ENCODE measurements at places on chromosomes 1 and 21. TPM values are rescaled to one million over a fixed set of nuclear protein-coding genes. Genes with fewer than 3 reads are reported as not detected.

- H3K4me3 ChIP-seq = no peak overlapping the region
- no peaks in the 10 kb centered on the region for H3K4me1 ChIP-seq
- no peak for DNase-seq
These were observed 343.2 kb downstream of the OLFM3 start for GRCh38 chr1:101653482-101653946.

DNA sequence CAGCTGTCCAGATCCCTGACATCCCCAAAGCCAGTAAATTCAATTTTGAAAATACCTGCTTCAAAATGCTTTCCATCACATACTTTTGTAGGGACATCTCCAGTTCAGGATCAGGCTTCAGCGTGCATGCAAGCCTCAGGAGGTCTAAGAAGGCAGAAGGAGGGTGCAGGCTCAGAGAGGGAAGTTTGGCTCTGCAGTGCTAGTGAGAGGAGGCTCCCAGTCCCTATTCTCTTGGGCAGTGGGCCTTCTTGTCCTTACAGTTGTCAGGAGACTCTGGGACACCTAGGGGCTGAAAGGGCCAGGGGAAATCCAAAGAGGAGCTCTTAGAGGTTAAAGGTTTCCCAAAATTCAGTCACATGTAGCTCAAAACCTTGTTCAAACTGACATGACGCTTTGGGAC is 20.1 kb downstream of the ADCY10 start:
- H3K4me3 ChIP-seq = no peak overlapping the region
- H3K4me1 ChIP-seq = peaks cover 2% of the 10 kb centered on the region
- no peak overlapping the region for H3K27ac ChIP-seq
- peaks cover 6% of the 10 kb centered on the region for H3K27me3 ChIP-seq

DNA sequence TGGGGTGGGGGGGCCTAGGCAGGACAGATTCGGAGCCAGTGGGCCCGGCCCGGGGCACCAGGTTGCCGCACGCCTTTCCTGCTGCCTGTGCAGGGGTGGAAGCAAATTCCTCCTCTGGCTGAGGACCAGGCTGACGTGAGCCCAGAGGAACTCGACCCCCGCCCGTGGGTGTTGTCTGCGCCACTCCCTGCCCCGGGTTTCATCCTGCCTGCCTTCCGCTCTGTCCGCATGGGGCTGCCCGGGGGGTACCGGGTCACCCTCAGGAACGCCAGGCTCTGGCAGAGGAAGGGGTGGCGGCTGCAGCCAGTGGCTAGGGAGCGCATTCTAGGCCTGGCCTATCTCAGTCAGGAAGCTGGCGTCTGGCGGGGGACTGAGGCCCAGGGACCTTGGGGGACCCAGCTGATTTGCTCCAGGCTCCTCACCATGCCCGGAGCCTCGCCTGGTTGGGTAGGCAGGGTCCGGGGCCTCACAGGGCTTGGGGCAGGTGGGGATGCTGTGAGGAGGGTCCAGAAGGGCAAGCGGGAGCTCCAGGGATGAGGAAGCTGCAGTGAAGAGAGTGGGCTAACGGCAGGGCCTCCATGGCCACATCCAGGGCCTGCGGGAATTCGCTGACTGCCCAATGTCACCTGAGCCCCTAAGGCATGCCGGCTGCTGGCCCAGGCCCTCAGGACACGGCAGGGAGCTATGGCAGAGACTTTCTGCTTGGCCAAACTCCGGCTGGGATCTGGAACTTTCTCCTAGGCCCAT is 2.4 kb upstream of the IBA57 start:
- H3K36me3 ChIP-seq = no peaks in the 10 kb centered on the region
- H3K27ac ChIP-seq = no peak overlapping the region
- H3K4me1 ChIP-seq = peaks cover 21% of the 10 kb centered on the region
- no peaks in the 10 kb centered on the region for H3K27me3 ChIP-seq
- H3K4me3 ChIP-seq = no peak overlapping the region

GRCh38 chr1:228316589-228317387 is 89.8 kb downstream of the TRIM11 start:
- H3K36me3 ChIP-seq = no peaks in the 10 kb centered on the region
- no peak for DNase-seq
- no peak overlapping the region for H3K4me3 ChIP-seq
- H3K27me3 ChIP-seq = no peaks in the 10 kb centered on the region
- H3K27ac ChIP-seq = no peak overlapping the region

DNA sequence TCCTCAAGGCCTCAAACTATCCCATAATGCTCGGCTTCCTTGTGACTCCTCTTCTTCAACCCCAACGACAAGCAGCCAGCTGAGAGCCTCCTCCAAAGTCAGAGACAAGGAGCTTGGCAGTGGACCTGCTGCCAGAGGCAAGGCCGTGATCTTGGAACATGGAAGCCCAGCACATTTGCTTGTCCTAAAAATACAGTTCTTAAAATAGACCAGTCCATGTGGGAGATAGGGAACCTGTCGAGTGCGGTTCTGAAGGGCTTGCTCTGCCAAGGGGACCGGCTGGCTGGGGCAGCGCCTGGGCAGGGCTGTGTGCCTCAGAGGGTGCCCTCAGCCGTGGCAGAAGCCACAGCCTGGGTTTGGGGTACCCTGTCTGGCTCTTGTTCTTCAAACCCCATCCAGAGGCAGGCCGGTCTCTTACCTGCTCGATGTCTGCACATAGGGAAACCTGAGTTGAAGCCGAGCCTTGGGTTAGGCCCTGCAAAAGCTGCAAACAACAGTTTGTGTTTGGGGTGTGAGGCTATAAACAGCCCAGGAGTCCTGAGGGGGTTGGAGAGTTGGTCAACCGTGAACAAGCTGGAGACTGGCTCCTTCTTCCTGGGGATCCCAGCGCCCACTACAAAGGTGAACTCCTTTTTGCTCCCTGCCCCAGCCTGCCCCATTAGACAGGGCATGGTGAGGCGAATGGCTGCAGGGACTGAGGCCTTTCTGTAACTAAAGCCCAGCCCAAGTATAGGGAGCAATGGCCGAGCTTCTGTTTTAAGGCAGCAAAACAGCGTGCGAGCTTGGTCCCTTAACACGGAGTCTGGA is 228.8 kb downstream of the CAMTA1 start:
- H3K4me3 ChIP-seq = no peak overlapping the region
- H3K4me1 ChIP-seq = no peaks in the 10 kb centered on the region
- H3K36me3 ChIP-seq = no peaks in the 10 kb centered on the region
- no peak for DNase-seq

The KISS1 gene
- total RNA-seq = not detected

GRCh38 chr1:151849126-151849525 is 4.4 kb downstream of the THEM5 start:
- DNase-seq = no peak
- H3K4me1 ChIP-seq = peaks cover 21% of the 10 kb centered on the region
- H3K36me3 ChIP-seq = peaks cover 31% of the 10 kb centered on the region
- no peaks in the 10 kb centered on the region for H3K27me3 ChIP-seq

The TAL1 gene
- total RNA-seq = not detected

- no peak for DNase-seq
- H3K27ac ChIP-seq = peak overlapping the region; percentile 98
- H3K36me3 ChIP-seq = peaks cover 80% of the 10 kb centered on the region
- H3K4me1 ChIP-seq = peaks cover 35% of the 10 kb centered on the region
These were observed 4.1 kb downstream of the ZC3H12A start for GRCh38 chr1:37478451-37478881.

GRCh38 chr1:67733681-67734322 is 48.8 kb downstream of the GADD45A start:
- DNase-seq = no peak
- H3K4me3 ChIP-seq = no peak overlapping the region
- peaks cover 25% of the 10 kb centered on the region for H3K4me1 ChIP-seq
- H3K36me3 ChIP-seq = no peaks in the 10 kb centered on the region

DNA sequence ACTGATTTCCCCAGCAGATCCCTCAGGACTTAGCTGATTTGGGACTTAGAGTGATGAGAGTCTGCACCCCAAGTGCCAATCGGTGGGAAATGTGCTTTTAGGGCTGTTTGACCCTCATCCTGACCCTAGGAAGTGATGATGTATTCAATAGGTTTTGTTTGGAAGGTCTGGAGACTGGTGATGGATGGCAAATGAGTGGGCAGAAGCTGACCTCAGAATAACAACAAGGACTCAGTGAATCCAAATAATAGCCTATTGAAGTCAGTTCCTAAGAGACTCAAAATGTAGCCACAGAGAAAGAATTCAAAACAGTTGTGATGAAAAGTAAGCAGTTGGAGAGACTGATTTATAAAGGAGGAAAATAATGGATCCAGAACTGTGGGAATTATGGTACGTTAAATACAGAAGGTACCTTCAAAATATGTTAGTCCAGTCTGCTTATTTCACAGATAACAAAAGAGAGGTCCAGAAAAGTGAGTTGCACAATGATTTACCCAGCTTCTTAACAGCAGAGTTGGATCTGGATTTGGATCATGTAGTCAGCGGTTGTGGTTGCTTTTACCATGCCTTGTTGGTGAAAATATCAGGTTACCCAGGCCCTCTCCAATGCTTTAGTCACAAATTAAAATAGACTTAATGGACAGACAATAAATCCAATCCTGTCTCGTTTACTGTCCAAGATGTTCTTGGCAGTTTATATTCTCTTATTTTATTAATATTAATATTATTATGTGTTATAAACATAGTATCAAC is 123.0 kb upstream of the PTBP2 start:
- no peak for DNase-seq
- no peaks in the 10 kb centered on the region for H3K36me3 ChIP-seq
- no peak overlapping the region for H3K27ac ChIP-seq
- no peaks in the 10 kb centered on the region for H3K4me1 ChIP-seq
- no peak overlapping the region for H3K4me3 ChIP-seq
- no peaks in the 10 kb centered on the region for H3K27me3 ChIP-seq

GRCh38 chr1:221874285-221875003 is 132.6 kb upstream of the DUSP10 start:
- no peaks in the 10 kb centered on the region for H3K36me3 ChIP-seq
- peaks cover 7% of the 10 kb centered on the region for H3K27me3 ChIP-seq
- no peak for DNase-seq

DNA sequence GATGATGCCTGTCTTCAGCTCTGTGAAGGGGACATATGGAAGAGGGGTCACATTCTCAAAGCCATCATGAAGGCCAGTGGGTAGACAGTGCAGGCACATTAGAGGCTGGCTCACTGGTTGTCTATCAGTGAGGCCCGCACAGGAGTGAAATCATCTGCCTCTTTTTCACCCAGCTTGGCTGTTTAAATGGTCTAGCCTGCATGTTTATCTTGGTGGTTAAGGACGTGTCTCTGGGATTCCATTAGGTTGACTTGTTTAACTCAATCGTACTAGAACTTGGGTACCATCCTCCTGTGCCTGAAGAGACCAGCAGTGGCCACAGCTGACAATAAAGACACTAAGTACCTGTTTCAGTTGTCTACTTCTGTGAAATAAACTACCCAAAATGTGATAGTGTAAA is 219.3 kb downstream of the PLPP3 start:
- no peak overlapping the region for H3K27ac ChIP-seq
- H3K4me3 ChIP-seq = no peak overlapping the region
- no peaks in the 10 kb centered on the region for H3K36me3 ChIP-seq
- no peak for DNase-seq
- H3K27me3 ChIP-seq = no peaks in the 10 kb centered on the region

- DNase-seq = no peak
- peaks cover 27% of the 10 kb centered on the region for H3K4me1 ChIP-seq
- H3K27me3 ChIP-seq = no peaks in the 10 kb centered on the region
- no peak overlapping the region for H3K4me3 ChIP-seq
- H3K36me3 ChIP-seq = peaks cover 13% of the 10 kb centered on the region
These were observed 3.2 kb downstream of the PSRC1 start for GRCh38 chr1:109279615-109280278.

The HNRNPU gene
- 589 TPM for total RNA-seq

The ZNF683 gene
- not detected for total RNA-seq

DNA sequence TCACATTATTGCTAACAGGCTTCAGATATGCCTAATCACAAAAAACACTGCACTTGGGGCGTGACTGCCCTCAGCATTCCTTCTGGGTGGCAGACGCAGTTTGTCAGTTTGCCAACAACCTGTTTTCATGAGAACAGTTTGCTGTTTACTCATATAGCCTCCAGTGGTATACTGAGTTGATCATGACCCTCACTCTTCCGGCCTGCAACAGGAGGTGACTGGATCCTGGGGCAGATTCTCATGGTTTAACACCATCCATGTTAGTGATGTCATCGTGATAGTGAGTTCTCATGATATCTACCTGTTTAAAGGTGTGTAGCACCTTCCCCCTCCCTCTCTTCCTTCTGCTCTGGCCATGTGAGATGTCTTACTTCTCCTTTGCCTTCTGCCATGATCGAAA is 555.2 kb downstream of the PLPP3 start:
- no peak for DNase-seq
- H3K27ac ChIP-seq = no peak overlapping the region
- no peaks in the 10 kb centered on the region for H3K4me1 ChIP-seq

The KRTAP7-1 gene
- not detected for total RNA-seq

DNA sequence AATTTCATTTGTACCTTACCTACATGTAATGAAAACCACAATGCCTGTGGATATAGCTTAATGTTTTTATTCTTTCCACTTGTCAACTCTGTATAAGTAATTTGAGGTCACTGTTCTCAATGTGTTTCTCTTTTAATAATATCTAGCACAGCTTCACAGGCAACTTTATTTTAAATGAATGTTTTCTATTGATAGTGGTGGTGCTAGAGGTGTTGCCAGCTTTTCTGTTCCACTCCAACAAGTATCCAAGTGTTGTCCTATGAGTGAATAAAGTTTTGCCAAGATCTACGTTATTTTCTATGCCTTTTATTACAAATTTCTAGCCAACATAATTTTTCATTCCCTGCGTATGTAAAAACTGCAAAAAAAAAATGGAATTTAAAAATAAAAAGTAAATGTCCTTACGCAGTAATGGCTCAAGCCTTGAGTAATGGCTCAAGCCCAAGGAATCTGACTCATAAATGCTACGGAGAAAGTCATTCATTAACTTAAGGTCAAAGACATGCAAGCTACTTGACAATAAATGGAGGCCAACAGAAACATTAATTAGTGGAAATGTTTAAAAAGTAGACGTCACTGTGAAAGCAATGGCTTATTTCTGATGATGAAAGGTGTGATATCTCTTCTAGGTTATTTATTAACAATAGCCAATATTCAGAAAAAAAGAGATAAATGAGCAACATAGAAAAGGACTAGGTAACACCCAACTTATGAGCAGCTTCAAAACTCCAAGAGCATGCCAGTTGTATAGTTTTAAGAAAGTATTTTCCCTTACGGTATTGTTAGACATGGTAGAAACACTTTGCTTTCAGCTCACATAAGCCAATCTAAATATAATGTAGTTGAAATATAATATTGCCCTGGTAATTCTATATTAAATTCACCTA is 71.4 kb downstream of the SLC44A5 start:
- H3K4me1 ChIP-seq = no peaks in the 10 kb centered on the region
- H3K36me3 ChIP-seq = no peaks in the 10 kb centered on the region
- no peak for DNase-seq
- H3K27ac ChIP-seq = no peak overlapping the region
- H3K27me3 ChIP-seq = no peaks in the 10 kb centered on the region

The ACOT7 gene
- total RNA-seq = 132 TPM

GRCh38 chr1:19489996-19490395 is 4.7 kb upstream of the CAPZB start:
- DNase-seq = no peak
- no peak overlapping the region for H3K4me3 ChIP-seq
- peaks cover 13% of the 10 kb centered on the region for H3K36me3 ChIP-seq
- no peaks in the 10 kb centered on the region for H3K27me3 ChIP-seq
